ENCODE measurements at places on chromosomes 3 and 15.

DNA sequence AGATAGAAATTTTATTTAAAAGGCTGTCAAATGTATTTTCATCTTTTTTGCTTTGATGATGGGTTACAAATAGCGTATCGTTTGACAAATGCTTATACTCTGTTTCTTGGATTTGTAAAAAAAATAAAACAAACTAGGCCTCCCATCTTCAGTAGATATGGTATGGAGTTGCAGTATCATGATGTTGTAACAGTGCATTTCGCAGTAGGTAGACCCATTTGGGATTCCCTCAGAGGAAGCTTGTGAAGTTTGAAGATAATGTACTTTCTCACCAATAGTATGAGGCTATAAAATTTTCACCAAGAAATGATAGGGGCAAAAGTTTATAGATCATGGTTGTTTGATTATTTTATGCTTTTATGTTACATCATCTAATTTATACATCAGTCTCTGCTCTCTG is 10.8 kb downstream of the MBNL1 start:
- H3K4me1 ChIP-seq, result no peaks in the 10 kb centered on the region
- no peaks in the 10 kb centered on the region for H3K27me3 ChIP-seq
- no peak for DNase-seq
- no peak overlapping the region for H3K4me3 ChIP-seq
- no peak overlapping the region for H3K27ac ChIP-seq

DNA sequence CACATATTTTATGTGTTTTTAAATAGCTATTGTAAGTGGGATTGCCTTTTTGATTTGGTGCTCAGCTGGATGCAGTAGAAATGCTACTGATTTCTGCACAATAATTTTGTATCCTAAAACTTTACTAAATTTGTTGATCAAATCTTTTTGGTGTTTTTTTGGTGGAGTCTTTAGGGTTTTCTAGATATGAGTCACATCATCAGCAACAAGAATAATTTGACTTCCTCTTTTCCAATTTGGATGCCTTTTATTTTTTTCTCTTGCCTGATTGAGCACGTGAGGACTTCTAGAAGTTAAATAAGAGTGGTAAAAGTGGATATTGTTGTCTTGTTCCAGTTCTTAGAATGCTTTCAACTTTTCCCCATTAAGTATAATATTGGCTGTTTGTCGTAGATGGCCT is 51.3 kb downstream of the TLNRD1 start:
- H3K4me1 ChIP-seq, result no peaks in the 10 kb centered on the region
- no peaks in the 10 kb centered on the region for H3K36me3 ChIP-seq
- H3K27me3 ChIP-seq, result no peaks in the 10 kb centered on the region

GRCh38 chr3:11718637-11719405 is 75.1 kb upstream of the VGLL4 start:
- peak overlapping the region; percentile 84 for H3K4me3 ChIP-seq
- no peak overlapping the region for H3K27ac ChIP-seq
- no peaks in the 10 kb centered on the region for H3K27me3 ChIP-seq
- peak; percentile 80 for DNase-seq
- no peaks in the 10 kb centered on the region for H3K36me3 ChIP-seq
- H3K4me1 ChIP-seq, result peaks cover 11% of the 10 kb centered on the region

GRCh38 chr3:188097791-188098190 is 56.2 kb upstream of the LPP start:
- no peak overlapping the region for H3K4me3 ChIP-seq
- H3K27ac ChIP-seq, result no peak overlapping the region
- H3K27me3 ChIP-seq, result no peaks in the 10 kb centered on the region
- H3K36me3 ChIP-seq, result no peaks in the 10 kb centered on the region
- DNase-seq, result no peak

GRCh38 chr15:51736751-51737521 is 519 bp downstream of the LYSMD2 start:
- peaks cover 4% of the 10 kb centered on the region for H3K4me1 ChIP-seq
- DNase-seq, result peak; percentile 68
- H3K27ac ChIP-seq, result no peak overlapping the region

DNA sequence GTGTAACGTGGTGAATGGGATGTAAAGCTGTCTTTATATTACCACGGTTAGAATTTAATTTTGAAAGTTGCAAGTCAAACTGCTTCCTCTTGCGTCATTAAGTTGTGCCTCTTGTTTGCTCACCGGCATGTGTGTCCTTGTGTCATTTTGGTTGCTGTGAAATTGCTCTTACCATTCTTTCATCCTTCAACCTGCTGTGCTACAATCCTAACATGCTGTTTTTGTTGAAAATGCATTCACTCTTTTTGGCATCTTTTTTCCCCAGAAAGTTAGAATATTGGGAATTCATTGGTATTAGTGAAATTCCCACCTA is 164.7 kb downstream of the PGPEP1L start:
- H3K4me1 ChIP-seq, result peaks cover 3% of the 10 kb centered on the region
- DNase-seq, result no peak
- no peak overlapping the region for H3K4me3 ChIP-seq
- no peaks in the 10 kb centered on the region for H3K27me3 ChIP-seq
- H3K27ac ChIP-seq, result no peak overlapping the region

All from H1 (cell line).